Glutamatergic neuron (in vitro differentiated cells): ENCODE measurements at places on chromosomes 13 and 19.

GRCh38 chr19:31979949-31980670 lies 365.3 kb upstream of the ZNF507 start:
- no peak for DNase-seq

DNA sequence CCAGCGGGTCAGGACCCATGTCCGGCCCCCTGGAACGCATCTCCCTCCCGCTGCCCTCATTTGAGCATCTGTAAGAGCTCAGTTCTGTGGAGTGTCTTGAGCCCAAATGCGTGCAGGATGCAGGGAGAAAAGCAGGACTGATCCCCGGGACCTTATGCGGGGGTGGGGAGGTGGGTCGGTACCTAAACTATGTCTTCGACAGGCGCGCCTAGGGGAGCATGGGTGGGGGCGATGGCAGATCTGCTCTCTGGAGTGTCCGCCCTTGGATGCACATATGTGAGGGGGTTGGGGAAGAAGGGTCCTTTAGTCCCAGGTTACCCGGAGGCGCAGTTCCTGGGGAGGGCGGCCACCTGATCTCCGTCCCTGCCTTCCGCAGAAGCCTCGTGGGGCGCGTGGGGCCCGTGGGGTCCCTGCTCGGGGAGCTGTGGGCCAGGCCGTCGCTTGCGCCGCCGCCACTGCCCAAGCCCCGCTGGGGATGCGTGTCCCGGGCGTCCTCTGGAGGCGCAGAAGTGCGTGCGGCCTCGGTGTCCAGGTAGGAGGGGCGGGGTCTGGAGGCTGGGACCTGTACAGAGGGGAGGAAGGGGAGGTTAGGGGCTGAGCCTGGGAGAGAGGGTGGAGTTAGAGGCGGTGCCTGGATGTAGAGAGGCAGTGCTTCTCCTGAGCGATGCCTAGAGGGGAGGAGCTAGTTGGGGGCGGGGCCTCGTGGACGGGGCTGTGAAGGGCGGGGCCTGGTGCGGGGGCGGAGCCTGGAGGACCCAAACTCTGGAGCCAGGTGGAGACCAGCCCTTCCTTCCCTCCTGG lies 2.9 kb downstream of the CILP2 start:
- DNase-seq, result peak; percentile 81

- DNase-seq, result no peak
Observed at GRCh38 chr19:48866692-48867091, 1.7 kb downstream of the PLEKHA4 start.

DNA sequence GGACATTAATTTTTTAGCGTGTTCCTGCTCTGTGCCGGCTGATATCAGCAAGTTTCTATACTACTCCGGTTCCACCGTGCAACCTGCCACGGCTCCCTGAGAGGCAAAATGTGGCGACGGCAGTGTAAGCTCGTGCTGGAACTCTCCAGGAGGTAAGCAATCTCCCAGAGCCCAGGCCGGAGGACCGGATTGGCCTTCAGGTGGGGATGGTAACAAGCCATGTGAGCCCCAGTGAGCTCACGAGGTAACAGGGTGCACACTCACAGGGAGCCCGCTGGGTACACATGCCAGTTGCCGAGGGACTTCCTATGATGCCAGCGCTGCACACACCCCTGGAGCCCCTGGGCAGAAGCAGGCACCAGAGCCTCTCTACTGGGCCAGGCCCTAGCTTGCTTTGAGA lies 38.5 kb downstream of the NAXD start:
- DNase-seq, result no peak

- DNase-seq, result no peak
Observed at GRCh38 chr13:109381546-109382180, 404.7 kb downstream of the IRS2 start.

DNA sequence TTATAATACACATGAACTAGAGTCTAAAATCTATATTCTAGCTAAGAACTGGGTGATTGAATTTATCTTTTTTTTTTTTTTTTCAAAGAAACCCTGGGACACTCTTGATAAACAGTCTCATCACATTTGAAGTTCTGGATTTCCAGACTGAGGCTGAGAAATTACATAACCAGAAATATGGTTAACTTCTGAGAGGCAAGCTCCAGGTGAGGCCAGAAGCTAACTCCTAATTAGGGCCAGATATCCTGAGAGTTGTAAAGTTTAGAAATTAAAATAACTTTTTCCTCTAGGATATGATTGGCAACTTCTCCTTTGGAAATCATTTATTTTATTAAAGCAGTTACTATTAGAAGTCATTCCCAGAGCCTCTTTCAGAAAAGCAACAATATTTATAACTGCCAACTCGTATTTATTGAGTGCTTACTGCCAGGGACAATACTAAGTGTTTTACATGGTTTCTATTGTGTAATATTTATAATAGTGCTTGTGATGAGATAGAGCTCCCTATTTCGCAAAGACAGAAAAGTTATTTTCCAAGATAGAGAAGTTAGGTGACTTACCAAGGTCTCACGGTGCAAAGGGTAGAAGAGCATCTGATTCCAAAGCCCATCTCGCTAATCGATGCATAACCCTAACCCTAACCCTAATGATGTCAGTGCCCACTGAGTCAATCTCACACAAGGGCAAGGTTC lies 187.7 kb downstream of the DCT start:
- DNase-seq, result no peak
